DMS153 (cell line): ENCODE measurements at places on chromosomes 12 and 14.

GRCh38 chr12:23099104-23099503, 474.1 kb downstream of the ETNK1 start:
- no peak for DNase-seq

GRCh38 chr12:87656311-87656710, 372.9 kb downstream of the C12orf50 start:
- DNase-seq: no peak

DNA sequence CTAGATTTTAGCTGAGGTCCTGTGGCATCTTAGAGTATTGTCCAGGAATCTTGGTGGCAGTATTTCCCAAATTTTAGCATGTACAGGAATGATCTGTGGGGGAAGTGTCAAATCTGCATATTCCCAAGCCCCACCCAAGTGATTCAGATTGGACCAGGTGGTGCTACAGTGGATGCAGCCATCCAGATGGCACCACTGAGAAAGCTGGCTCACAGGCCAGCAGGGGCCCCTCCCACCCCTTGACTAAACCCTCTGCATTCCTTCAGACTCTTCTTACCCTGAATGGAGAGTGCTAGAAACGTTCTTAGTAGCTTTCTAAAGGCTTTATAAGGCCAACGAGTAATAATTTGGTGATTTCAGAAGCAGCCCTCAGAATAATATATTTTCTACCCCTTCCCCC, 255.2 kb downstream of the NRXN3 start:
- no peak for DNase-seq

DNA sequence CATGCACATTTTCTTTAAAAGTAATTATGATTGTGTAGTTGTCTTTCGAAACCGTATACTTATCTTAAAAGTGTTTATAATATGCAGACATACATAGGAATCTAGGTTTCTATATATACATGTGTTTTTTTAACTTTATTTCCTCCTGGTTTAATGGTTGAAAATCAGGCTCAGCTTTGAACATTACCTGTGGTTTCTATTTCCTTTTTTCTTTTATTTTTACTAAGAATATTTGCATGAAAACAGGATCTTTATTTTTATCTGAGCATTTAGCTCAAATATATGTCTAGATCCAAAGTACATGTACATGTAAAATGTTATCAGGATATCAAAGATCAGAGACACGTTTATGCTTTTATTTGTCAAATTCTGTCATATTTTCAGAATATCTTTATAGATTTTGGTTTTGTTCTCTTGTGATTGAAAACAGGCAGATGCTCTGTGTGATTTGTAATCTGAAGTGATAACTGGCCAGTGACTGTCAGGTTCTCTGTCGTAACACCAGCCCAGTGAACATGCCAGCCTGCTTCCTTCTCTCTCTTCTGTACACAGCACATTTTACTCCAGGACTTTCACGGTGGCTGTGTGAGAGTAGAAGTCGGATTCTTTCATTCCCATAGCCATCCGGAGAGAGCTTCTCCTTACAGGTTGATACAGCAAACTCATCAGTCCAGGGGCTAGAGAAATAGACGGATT, 13.7 kb downstream of the TCTN1 start:
- no peak for DNase-seq

- no peak for DNase-seq
These were observed 328.3 kb upstream of the DIO3 start for GRCh38 chr14:101233021-101233366.

DNA sequence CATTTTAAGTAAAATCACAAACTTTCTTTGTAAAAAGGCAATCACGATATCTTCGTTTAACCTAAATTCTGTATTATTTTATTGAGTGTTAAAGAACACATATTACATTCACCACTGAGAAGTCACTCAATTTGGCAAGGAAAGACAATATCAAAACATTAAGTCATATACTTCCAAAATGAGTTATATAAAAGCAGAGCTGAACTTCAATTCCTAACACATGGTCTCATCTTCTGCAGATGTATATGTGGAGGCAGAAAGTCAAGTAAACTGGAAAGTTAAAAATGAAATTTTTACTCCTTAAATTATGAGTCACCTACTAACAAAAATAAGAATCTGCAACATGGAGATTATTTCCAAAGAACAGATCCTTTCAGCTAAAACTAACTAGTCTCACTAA, 28.7 kb downstream of the BMAL2 start:
- no peak for DNase-seq

- DNase-seq: no peak
These were observed 98.0 kb downstream of the IRF2BPL start for GRCh38 chr14:76930549-76930948.

DNA sequence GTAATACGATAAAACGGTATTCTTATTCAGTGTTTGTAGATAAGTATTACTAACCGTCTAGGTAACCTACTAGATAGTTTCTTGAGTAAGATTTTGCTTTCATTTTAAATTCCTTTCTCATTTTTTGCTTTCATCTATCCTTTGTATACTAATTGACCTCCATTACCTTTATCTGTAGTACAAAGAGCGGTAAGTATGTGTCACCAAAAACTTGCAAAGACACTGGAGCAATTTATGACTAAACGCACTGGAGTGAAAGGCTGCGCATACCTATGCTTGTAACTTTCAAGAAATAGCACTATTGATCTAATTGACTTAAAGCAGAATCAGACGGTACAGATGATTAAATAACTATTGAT, 1.7 kb downstream of the ARHGAP5 start:
- no peak for DNase-seq

GRCh38 chr12:14510574-14510973, 57.1 kb downstream of the PLBD1 start:
- DNase-seq: no peak

GRCh38 chr12:56160193-56160763, 2.1 kb downstream of the MYL6 start:
- DNase-seq: no peak

- DNase-seq: no peak
These were observed 40.0 kb downstream of the NUAK1 start for GRCh38 chr12:106098691-106099200.

GRCh38 chr12:82207556-82207955, 150.6 kb downstream of the CCDC59 start:
- DNase-seq: no peak

- no peak for DNase-seq
These were observed 294.5 kb downstream of the KSR2 start for GRCh38 chr12:117674313-117674712.

DNA sequence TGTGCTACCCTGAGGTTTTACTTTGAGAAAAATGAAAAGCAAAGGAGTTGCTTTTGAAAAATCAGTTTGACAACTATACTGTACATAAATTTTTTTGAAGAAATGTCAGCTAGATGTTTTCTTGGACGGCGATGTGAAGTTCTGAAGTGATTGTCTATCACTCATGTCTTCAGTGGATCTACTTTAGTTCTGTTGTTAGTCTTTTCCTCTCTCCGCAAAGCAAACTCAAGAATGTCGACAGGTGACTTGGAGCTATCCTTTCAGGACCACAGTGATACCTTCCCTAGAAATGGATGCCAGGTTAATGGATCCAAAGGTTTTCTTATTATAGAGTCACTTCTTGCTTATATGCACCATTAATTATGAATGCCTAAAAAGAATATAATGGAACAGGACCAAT, 1.2 kb downstream of the PTPRO start:
- no peak for DNase-seq

GRCh38 chr12:47707905-47708543, 2.2 kb upstream of the RPAP3 start:
- DNase-seq: no peak

DNA sequence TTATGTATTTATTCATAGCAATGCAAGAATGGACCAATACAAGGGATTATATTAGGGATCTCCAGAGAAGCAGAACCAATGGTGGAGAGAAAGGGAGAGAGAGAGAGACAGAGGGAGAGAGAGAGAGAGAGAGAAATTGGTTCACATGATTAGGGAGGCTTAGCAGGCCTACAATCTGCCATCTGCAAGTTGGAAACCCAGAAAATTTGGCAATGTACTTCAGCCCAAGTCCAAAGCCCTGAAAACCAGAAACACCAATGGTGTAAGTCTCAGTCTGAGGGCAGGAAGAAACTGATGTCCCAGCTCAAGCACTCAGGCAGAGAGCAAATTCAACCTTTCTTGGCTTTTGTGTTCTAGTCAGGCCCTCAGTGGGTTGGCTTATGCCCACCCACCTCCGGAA, 48.7 kb upstream of the CMKLR1 start:
- DNase-seq: no peak

- no peak for DNase-seq
These were observed 117.1 kb downstream of the DPF3 start for GRCh38 chr14:72776701-72777261.

DNA sequence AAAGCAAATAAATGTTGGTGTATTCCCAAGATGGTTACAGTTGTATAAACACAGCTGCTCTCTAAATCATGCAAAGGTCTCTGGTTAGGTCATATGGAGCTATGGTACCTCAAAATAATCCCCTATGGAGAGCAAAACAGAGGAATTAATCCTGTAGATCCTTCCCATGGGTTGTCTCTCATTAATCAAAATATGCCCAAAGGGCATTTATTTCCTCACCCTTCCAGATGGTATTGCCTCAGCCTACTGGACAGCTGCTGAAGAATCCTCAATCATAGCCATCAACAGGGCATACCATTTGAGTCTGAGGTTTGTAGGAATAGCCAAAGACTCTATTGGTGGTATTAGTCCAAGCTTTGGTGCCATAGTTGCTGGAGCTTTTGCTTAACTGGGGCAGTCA, 360.9 kb downstream of the RPL10L start:
- no peak for DNase-seq

DNA sequence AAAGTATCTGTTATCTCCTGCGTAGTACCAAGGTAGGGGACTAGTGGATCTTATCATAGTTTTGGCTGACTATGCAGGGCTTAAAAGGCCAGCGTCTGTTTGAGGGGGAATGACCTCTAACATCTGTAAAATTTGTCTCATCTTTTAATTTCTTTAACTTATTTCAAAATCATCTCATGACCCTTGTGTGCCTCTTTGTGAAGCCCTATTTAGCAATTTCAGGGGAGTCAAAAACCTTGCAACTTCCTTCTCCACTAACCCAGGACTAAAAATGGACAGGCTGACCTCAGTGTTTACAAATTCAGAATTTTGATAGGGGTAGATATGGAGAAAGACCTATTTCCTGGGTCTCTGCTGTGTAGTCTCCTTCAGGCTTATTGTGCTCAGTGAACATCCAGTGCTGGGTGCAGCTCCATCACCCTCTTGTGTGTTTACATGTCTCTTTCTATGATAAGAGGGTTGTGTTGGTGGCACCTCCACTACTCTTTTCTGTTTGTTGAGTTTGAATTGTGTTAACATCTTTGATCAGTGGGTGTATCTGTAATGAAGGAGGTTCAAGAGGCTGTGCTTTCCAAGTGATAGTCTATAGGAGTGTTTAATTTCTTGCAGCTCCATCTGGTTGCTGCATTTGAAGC, 14.3 kb downstream of the NECAP1 start:
- DNase-seq: no peak

GRCh38 chr14:37641117-37641516, 45.7 kb downstream of the TTC6 start:
- peak; percentile 1 for DNase-seq

DNA sequence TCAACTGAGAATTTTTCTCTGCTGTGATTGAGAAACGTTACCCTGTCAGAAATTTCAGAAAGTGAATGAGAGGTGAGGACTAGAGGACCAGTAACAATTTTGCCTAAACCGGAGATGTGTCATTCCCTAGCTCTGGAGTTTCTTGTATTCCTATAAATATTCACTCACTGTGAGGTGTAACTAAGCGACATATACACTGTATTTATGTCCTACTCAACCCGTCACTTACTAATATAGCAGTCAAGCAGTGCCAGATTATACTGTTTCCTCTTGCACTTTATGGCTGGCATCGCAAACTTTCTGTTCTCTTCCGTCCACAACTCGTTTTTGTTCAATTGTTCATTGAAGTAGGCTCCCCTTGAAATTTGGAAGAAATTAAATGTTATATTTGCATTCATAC, 192.9 kb downstream of the NOVA1 start:
- no peak for DNase-seq

DNA sequence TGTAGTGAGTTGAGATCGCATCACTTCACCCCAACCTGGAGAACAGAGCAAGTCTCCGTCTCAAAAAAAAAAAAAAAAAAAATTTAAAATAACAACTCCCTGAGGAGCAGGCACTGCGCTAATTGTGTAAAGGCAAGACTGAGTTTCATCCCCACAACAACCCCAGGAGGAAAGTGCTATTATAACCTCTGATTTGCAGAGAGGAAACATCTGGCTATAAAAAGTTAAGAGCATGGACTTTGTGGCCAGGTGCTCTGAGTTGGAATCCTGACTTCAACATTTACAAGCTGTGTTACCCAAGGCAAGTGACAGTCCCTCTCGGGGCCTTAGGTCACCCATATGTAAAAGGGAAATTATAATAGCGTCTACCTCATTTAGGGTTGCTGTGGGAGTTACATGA, 76.0 kb upstream of the MYL2 start:
- DNase-seq: no peak

DNA sequence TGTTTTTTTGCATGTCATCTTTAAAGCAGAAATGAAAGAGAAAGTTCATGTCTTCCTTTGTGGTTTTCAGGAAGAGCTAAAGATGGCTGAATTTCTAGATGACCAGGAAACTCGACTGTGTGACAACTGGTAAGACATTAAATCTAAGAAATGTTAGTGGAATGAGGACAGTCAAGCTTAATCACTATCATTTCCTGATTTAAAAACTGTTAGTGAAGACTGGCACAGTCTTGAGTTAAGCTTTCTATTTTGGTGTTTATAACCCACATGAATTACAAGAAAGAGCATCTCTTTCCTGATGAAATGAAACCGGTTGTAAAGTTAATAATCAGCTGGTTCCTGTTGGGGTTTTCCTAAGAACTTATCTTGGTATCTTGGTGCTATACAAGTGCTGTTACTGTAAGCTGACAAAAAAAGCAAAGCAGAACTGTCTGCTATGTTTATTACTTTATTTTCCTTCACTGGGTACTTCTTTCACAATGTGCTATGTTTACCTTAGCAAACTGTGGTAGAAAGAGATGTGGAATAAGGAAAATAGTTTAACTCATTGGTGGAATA, 5.2 kb downstream of the TRAFD1 start:
- no peak for DNase-seq

GRCh38 chr14:103151270-103151945, 28.1 kb downstream of the TNFAIP2 start:
- no peak for DNase-seq

- DNase-seq: no peak
These were observed 29.9 kb upstream of the TMEM260 start for GRCh38 chr14:56549721-56550120.

DNA sequence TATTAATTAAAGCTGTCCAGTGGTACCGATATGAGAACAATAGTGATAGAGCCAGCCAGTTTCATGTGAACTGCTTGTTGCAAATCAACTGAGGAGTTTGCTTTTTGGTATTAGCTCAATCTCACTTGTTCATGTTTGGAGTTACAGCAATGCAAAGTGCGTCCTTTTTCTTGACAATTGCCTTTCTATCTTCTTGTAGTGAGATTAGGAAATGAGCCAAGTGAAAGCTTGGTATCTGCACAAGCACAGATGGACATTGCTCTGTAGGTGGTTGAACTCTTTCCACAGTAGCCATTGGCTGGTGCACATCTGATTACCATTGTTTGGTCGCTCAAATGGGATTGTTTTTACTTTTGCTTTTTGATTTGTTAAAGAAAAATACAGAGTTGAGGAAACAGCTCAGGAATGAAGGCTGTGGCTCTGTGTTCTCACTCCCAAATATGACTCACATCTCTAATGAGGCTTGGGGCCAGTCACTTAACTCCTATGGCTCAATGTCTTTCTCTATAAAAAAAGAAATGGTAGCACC, 241.4 kb downstream of the BMP4 start:
- DNase-seq: no peak
